IMR-90 (cell line): ENCODE measurements at places on chromosomes 6 and 20. TPM values are rescaled to one million over a fixed set of nuclear protein-coding genes. Genes with fewer than 3 reads are reported as not detected.

The SLC13A3 gene
- 2.5 and 2.8 TPM in 2 replicates for total RNA-seq

DNA sequence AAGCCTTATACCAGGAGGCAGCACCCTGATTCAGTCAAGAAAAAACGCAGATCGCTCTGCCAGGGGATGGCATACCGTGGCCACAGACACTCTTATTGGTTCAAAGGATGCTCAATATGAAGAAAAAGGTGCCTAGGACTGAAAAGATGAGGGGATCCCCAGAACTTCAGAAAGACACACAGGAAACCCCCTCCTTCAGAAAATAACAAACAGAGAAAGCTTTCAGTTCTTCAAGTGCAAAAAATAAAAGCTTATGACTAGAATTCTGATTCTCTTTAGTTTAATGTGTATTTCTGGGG is 17.7 kb upstream of the MYB start:
- DNase-seq = no peak

GRCh38 chr6:124956018-124956417 is 6.2 kb upstream of the RNF217 start:
- no peak for DNase-seq

DNA sequence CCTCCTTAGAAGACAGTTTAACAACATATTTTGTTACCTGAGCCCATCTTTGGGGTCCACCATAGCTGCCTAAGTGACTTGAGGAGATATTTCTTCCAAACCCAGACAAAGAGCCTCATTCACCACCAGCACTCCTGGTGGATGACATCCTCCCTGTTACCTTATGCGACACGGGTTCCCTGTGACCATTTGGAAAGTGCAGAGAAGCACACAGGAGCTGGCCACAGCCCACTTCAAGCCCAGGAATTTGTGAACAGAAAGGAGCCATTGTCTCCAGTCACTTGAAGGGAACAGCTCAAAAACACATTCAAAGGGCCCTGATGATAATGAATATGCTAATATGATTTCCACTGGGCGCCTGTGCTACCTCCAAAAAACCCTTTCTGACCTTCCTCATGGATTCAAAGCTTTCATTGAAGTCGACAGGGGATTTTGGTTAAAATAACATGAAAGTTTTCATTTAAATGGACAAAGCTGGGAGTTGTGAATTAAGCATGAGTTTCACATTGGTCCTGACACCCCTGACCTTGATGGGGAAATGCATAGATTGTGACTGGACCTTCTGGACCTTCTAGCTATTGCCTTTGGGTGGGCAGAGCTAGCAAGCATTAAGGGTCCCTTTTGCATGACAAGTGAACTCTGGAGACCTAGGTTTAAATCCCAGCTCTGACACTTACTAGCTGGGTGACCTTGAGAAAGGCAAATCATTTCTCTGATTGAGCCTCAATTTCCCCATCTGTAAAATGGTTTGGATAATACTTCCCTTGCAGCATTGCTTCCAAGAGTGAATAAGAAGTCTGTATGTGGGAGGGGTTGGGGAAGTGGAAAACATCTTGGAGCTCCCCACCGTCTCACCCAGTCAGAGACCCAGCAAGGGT is 83.3 kb upstream of the SIRPA start:
- peak; percentile 41 for DNase-seq

DNA sequence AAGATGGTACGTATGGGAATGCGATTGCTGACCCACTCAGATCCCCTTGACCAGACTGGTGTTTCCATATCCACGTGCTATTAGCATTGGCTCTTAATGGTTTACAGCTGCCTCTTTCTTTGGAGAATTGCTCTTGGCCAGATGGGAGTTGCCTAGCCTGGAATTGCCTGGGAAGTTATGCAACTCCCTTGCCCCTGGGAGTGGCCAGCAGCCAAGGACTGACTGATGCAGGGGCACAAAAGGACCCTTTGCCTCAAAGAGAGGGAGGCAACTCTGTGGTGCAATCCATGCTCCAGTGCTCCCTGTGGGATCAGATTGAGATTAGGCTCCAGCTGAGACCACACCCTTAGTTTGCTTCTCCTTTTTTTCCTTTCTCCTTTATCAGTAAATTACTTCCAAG is 203.5 kb upstream of the JAG1 start:
- no peak for DNase-seq

GRCh38 chr6:146315381-146316174 is 228.1 kb upstream of the RAB32 start:
- DNase-seq = no peak

GRCh38 chr20:35664466-35665206 is at the start of the genes CPNE1 and RBM12:
Gene CPNE1, minus strand, starts transcription at chr20:35664900. Its CDS starts 31,977 bp downstream, at chr20:35632923.
Gene RBM12, minus strand, starts transcription at chr20:35664900. Its CDS starts 9,578 bp downstream, at chr20:35655322.
- peak; percentile 91 for DNase-seq

DNA sequence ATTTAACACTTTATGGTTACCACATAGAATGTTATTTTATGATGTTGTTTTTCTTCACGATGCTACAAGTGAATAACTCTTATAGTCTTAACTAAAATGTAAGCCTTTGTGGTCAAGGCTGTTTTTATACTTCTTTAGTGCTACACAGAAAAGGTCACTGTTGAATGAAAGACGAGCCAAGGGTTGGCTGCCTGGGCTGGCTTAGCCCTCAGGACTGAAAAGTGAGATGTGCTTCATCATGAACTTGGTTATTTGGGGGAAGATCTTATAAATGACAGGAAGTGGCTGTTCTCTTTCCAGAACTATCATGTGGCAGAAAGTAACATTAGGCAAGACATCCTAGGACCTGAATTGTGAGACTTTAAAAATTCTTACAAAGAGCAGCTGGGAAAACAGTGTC is 404.0 kb downstream of the BTBD3 start:
- DNase-seq = no peak
